CD4-positive, CD25-positive, alpha-beta regulatory T cell (primary cell): ENCODE measurements at places on chromosomes 5 and 9.

DNA sequence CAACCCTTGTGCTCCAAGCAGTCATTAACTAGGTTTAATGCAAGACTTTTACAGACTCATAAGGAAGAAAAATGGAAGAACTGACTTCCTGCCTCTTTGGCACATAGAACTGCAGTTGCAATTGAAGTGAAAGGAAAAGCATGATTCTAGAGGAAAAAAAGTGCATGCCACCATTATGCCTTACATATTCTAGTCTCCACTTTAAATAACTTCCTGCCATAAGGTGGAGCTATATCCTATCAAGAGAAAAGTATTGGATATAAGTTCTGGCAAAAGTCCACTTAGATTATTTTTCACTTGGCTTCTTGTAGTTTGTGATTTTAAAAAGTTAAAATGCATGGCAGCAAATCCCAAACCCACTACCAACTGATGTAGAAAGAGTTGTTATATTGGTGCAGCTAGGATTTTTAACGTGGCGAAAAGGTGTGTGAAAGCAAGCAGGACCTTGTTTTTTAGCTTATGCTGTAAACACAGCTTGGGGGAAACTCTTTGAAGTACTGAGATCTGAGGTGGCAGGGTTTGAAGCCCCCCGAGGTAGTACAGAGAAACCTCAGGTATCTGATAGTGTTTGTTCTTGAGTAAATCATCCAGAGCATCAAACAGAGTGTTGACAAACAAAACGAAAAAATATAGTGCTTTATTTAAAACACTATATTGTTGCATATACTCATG is 117.9 kb downstream of the ANXA1 start:
- no peak for DNase-seq

DNA sequence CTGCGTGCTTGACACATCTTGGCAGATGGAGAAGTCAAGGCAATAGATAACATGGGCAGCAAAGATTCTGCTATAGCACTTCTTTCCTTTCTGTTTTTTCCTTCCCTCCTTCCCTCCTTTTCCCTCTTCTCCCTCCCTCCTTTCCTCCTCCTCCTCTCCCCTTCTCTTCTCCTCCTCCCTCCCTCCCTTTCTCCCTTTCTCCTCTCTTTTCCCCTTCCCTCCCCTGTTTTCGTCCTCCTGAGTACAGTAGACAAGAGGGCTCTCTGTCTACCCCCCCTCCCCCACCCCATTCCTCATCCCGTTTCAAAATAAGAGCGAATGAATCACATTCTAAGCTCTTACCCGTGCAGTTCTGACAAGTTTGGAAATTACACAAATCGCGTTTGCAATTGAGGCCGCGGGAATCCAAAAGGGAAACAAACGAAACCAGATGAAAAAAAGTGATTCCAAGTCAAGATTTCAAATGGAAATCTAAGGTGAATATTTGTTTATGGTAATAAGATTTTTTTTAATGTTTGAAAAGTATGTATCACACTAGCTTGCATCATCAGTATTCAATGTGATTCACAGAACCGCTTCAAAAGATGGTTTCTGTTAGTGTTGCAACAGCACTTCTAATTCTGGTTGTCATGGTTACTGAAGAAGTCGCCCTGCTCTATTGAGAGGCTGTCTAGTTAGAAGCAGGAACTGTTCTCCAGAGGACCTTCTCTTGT is 1.3 kb downstream of the NIM1K start:
- DNase-seq: peak; percentile 13

DNA sequence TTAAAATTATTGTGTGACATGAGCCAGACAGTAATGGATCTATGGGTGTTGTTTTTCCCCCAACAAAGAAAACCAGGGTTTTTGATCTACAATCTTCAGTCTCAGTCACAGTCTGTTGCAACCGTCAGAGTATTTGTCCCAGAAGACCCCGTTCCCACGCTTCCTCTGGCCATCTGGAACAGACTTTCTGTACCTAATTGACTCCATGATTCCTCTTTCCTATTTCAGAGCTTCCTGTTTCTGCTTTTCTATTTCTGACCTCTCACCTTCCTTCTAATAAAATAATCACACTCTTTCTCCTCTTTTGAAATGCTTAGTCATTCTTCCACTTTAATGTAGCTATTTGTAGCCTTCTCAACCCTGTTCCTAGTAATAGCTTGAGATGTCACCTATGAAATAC is 1044.8 kb downstream of the DTWD2 start:
- no peak for DNase-seq

DNA sequence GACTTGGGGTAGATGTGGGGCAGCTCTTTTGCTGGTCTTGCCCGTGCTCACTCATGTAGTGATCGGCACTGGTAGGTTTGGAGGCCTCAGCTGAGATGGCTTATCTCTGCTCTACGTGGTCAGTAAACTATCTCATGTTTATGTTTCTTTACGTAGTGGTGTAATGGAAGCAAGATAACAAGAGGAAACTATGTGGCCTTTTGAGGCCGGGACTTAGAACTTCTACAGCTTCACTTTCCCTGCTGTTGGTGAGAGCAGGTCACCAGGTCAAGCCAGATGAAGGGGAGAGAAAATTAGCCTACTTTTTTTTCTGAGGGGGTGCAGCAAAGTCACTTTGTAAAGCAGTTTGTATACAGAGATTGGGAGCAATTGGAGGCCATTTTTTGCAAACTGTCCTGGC is 8.5 kb downstream of the FOCAD start:
- no peak for DNase-seq

DNA sequence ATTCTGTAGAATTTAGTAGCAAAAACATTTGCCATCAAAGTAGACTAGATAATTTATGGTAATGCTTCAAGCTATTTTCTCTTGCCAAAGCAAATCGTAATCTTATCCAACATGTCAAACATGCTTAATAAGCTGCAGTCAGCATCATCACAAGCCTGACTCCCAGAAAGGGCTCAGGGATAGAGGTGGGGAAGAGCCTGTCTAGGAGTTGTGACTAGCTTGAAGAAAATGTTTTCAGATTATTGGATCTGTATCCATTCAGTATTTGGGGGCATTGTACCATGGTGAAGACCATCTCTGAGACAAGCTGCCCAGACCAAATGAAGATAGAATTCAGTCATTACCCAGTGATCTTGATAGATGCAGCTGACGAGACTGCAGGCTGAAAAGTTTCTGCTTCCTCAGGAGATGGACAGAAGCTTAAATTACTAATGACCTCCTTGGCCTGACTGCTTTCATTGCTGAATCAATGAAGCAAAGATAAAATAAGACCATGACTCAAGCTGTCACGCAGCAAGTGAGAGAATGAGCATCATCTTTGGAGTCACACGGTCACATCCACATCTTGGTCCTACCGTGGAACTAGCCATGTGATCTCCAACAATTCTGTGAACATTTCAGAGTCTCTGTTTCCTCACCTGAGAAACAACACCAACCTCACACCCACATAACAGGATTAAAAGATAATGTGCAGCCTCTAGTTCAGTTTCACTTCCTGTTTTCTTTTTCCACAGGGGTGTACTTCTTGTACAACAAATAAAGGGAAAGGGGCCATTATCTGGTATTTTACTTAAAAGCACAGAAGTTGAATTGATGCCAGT is 9.4 kb downstream of the ERAP2 start:
- DNase-seq: peak; percentile 66

- DNase-seq: no peak
Observed at GRCh38 chr5:130994496-130995253, 170.4 kb downstream of the HINT1 start.

DNA sequence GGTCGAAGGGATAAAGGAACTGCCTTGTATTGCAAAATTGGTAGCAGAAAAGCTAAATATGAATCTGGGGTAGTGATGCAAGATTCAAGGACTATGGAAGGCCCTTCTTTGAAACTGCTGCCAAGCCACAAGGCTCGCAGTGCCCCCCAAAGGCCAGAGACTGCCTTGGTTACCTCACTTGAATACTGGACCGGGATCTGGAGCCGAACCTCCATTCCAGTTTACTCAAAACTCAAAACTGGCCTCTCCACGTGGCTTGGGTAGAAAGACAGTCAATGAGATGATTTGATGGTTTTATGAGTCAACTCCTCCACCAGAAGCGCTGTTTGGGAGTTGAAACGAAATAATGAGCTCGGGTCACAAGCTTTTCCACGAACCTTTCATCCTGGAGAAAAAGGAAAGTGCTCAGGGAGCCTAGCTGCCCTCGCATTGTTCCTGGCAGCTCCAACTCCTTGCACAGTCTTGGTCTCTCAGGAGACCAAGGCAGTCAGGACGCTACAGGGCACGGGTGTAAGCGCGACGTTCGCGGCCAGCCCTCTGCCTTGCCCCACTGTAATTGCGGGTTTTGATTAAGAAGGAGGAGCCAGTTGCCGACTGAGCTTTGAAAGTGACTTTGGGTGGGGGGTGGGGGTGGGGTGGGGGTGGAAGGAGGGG is 2.8 kb downstream of the ST8SIA4 start:
- no peak for DNase-seq

GRCh38 chr5:45110399-45110798 is 301.7 kb downstream of the MRPS30 start:
- no peak for DNase-seq

GRCh38 chr9:7176561-7176960 is 418.8 kb downstream of the KDM4C start:
- no peak for DNase-seq

GRCh38 chr5:147481874-147482705 is 27.8 kb downstream of the DPYSL3 start:
- DNase-seq: no peak

GRCh38 chr9:113543296-113543981 is 79.9 kb downstream of the RGS3 start:
- no peak for DNase-seq

GRCh38 chr9:95264954-95265615 is 52.4 kb downstream of the FANCC start:
- no peak for DNase-seq

GRCh38 chr5:81708889-81709288 is 42.0 kb downstream of the SSBP2 start:
- DNase-seq: no peak

GRCh38 chr5:130066644-130067043 is 162.4 kb downstream of the CHSY3 start:
- DNase-seq: no peak

DNA sequence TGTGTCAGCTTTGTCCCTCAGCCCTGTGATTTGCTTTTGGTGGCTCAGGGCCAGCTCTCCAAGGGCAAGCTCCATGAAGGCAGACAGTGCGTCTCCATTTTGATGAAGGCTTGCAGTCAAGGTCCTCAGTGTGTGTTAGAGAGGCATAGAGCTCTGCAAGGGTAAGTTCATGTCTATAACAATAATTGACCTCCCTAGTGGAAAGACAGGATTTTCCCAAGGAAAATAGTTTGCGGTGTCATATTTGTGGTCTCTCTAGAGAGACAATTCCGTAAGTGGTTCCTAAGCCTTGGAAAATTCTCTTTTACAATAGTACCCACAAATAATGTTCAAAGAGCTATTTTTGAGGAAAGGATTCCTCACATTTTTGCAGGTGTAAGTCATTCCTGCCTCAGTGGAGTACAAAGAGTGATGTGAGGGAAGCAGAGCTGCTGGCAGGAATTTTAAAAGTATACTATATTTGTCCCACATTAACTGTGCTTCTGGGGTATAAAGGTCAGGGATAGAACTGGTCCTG is 40.2 kb downstream of the SLC1A3 start:
- DNase-seq: no peak

DNA sequence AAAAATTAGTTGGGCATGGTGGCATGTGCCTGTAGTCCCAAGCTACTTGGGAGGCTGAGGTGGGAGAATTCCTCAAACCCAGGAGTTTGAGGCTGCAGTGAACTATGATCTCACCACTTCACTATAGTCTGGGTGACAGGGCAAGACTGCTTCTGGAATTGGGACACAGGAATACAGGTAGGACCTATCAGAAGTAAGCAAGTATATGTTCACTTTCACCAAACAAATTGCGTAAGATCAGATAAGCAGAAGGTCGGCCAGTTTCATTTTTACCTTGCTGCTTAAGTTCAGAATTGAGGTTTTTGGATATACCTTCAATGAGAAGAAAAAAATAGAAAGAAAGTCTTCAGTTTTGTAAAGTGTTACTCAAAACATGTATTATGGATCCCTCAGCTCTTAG is 171.7 kb downstream of the MAT2B start:
- no peak for DNase-seq

DNA sequence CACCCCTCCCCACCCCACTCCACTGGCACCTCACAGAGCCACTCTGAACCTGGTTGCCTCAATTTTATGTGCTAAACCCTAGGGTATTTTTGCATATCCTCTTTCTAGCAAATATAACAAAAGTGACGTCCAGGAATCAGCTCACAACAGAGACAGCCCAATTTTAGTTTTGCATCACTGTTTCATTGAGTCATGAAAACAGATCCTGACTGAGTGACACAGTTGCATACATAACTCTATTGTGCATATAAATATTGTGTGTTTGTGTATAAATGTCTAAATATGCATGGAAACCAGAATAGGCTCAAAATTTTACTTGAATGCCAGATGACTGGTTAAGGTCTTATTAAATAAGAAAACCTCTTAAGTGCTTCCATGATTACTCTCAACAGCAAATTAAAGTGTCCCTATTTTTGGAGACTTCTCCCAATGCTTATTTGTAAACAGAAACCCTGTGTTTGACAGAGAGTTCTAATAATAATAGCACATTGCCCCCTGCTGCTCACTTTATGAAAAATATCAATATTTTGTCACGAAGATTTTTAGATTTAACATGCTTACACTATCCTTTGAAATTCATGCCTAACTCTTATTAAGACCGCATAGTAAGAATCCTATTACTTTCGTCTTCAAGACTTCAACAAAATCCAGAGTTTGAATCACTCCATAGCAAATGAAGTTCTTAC is 75.5 kb upstream of the PRRC1 start:
- DNase-seq: no peak

DNA sequence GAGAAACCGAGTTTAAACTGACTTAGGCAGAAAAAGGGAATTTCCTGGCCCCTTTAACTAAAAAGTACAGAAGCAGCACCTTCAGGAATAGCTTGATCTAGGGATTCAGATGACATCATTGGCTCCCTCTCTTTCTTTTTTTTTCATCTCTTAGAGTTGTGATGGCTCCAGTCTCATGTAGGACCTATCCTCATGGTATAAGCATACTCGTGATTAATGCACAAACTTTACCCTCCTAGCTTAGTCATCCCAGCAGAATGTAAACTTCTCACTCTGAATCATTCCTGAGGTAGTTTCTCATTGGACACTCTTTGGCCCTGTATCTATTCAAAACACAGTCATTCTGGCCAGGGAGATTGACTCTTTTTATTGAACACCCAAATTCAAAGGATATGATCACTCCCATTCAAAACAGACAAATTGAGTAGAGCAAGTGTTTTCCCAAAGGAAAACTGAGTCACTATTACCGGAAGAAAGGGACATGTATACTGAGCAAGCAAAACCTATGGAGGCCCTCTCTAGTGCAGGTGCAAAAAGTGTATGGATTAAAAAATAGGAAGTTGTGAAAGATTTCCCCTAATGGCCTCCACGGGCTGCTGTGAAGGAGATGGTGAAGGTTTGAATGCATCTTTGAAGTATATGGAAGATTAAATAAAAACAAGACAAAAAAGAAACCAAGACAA is 27.6 kb upstream of the SMIM23 start:
- no peak for DNase-seq

- no peak for DNase-seq
Observed at GRCh38 chr5:143059355-143059754, 289.2 kb downstream of the ARHGAP26 start.

GRCh38 chr5:29367176-29367833 is 1826.2 kb upstream of the CDH6 start:
- no peak for DNase-seq

GRCh38 chr5:74406844-74407243 is 233.7 kb downstream of the ENC1 start:
- DNase-seq: no peak

- DNase-seq: no peak
Observed at GRCh38 chr5:62737766-62738165, 159.1 kb downstream of the LRRC70 start.
